ENCODE measurements at places on chromosomes 16 and 17. TPM values are rescaled to one million over a fixed set of nuclear protein-coding genes. Genes with fewer than 3 reads are reported as not detected.

Gene CD300E
- total RNA-seq, result 0.75 TPM

- no peak for DNase-seq
Measured at GRCh38 chr16:7550096-7550495, 217.5 kb downstream of the RBFOX1 start.

Gene SCNN1B
- total RNA-seq, result not detected

Gene ITGAL
- 9.4 TPM for total RNA-seq

DNA sequence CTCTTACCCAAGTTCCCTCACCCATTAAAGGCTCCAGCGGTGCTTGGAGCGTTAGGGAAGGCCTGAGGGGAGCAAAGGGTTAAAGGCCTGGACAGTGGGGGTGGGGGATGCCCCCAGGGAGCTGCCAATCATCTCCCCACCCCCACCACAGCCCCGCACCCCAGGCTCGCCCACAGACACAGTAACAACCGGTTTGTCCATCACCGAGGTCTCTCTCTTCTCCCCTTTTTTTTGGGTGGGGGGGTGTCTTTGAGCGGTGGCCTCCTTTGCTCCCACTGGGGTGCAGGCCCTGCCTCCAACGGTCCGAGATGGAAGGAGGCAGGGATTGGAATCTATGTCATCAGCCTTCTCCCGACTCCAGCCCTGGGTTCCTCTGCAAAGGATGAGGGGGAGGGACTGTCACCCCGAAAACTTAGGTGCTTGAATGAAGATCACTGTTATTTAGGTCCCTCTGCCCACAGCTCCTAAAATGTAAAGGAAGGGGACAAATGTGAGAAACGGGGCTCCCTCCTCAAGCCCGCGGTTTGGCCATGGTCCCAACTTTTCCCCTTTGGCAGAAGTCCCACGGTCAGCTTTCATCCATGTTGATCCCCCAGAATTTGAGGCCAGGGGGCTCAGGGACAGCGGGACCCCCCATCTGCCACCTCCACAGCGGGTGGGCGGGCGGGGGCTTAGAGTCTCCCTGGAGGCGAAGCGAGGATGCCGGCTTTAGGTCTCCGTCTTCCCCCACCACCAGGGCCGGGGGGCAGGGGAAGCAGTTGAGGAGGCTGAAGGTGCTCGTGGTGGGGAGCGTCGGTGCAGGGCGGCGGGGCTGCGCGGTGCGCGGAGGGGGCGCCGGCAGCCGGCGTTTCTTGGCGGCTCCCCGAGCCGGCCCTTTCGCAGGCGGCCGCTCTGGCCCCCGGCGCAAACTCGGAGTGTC lies 1.7 kb downstream of the EPOP start:
- no peak for DNase-seq

Gene ABCC11
- total RNA-seq, result 22.3 TPM

DNA sequence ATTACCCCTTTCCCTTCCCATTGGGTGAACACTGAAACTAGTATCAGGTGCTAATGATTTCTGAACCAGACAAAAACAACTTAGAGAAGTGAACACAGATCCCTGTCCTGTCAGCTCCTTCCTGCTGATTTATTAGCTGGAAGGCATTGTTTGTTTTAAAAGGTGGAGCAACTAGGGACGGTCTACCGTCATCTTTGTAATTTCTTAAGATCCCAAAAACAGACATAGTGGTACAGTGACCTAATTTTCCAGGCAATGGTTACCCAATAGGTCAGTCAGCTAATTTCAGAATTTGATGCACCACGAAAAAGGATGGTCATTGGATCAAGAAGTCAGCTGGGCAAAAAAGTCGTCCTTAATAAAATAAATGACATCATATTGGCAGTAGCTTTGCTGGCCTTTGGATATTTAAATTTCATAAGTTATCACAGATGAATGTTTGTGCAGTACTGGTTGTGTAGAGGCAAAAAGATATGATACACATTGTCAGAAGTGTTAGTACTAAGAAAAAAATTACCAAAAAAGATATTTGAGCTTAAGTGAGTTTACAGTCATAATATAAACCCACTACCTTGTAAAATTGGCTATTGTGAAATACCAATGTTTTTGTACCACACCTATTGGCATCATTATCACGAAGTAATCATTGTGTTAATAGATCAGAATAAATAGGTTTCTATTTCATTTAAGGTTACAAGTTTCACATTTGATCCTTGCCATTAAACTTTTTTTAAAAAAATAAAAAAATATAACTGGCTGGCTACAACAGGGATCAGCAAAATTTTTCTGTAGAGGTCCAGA lies 27.2 kb upstream of the KCNJ16 start:
- DNase-seq, result no peak

Gene NAA38
- 24.3 TPM for total RNA-seq

GRCh38 chr16:9869776-9870175 lies 312.5 kb downstream of the GRIN2A start:
- no peak for DNase-seq

Gene JUP
- 56.0 TPM for total RNA-seq

GRCh38 chr17:40915721-40916256 lies 21.7 kb downstream of the KRT23 start:
- DNase-seq, result no peak

DNA sequence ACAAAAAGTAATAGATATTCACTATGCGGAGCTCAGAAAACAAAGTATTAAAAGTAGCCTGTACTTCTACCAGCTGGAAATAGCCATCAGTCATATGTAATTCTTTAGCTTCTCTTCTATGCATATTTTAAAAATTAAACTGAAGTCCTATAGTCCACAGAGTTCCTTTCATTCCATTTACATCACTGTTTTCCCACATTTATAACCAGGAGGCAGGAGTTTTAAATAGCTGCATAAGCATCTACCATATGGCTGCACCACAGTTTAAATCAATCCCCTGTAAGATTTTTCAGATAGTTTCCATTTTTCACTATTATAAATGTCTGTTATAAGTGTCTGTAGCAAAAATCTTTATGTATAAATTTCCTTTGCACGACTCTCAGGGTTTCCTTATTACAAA lies 45.1 kb downstream of the ZFHX3 start:
- no peak for DNase-seq

DNA sequence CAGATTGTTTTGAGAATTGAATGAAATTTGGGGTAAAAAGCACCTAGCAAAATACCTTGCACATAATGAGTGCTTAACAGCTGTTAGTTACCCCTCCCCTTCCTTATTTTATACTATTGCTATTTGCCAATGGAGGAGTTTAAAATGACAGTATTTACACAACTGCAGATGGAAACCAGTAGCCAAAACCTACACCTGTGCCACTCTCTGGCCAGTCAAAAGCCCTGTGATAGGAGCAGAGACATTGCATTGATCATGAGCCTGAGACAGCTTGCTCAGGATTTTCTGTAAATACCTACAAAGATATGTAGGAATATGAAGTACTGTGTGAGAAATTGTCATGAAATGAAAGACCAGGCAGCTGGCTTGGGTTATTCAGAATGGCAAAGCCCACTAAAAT lies 115.3 kb upstream of the HLF start:
- DNase-seq, result no peak

Gene SSTR5
- total RNA-seq, result not detected

Gene NPIPA2
- 0.23 TPM for total RNA-seq

DNA sequence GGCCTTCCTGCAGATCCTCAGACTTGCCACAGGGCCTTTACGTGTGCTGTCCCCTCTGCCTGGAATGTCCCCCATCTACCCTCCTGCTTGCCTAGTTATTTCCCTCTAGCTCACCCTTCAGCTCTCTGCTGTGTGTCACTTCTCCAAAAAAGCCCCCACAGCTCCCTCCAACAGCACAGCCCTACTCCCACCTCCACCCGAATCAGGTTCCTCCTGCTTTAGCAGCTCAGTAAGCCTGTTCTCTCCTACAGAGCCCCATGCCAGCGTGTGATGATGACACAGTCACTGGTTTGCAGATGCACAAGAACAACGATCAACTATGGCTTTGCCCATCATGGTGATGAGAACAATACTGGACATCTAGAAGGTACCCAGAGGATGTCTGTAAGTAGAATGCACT lies 7.1 kb upstream of the SAMD14 start:
- no peak for DNase-seq

Gene SLC16A11
- 3.3 TPM for total RNA-seq

Gene EPOP
- total RNA-seq, result 0.37 TPM

Gene KRTAP4-6
- not detected for total RNA-seq

Gene CDK5R1
- total RNA-seq, result 0.84 TPM

Gene ZNF200
- total RNA-seq, result 4.5 TPM

GRCh38 chr17:68182940-68183551 lies 64.8 kb upstream of the AMZ2 start:
- DNase-seq, result no peak

GRCh38 chr17:633641-634101 lies 81.0 kb downstream of the VPS53 start:
- no peak for DNase-seq

- no peak for DNase-seq
Measured at GRCh38 chr16:50253514-50253910, 12.8 kb upstream of the ADCY7 start.

Gene ARHGAP23
- 6.4 TPM for total RNA-seq

Gene KRTAP1-4
- total RNA-seq, result not detected

- DNase-seq, result peak; percentile 49
Measured at GRCh38 chr17:18356624-18357023, 6.7 kb downstream of the SHMT1 start.

DNA sequence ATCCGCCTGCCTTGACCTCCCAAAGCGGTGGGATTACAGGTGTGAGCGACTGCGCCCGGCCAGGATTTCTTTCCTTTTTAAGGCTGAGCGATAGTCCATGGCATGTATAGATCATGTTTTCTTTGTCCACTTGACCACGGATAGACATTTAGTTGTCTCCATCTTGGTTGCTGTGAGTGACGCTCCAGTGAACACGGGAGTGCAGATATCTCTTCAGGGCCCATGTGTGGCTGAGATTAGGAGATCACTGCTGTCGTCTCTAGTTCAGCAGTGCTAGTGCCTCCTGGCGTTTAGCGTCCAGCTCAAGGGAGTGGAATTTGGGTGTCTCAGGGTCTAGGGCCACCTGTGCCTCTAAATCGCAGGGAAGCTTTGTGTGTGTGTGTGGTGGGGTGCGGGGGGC lies 41.5 kb downstream of the ABCC1 start:
- DNase-seq, result no peak

Gene CCDC200
- not detected for total RNA-seq

- no peak for DNase-seq
Measured at GRCh38 chr16:88967830-88968588, 9.0 kb downstream of the CBFA2T3 start.

DNA sequence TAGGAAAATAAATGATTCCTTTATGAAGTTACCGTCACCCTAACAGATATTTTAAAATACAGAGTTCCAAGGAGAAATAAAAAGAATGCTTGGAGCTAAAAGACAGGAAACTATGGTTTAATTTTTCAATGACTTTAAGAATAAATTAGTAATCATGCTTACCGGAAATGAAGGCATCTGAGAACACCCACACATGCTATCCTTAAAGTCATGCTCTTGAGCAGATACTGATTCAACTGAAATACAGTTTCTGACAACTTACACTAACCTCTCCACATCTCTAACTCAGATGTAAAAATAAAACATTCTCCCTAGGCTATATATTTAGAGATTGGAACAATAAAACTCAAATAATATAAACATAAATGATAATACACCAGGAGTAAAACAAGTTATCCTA lies 7.8 kb downstream of the PSMD12 start:
- DNase-seq, result no peak

GRCh38 chr17:19248151-19248927 lies 11.2 kb downstream of the EPN2 start:
- no peak for DNase-seq

DNA sequence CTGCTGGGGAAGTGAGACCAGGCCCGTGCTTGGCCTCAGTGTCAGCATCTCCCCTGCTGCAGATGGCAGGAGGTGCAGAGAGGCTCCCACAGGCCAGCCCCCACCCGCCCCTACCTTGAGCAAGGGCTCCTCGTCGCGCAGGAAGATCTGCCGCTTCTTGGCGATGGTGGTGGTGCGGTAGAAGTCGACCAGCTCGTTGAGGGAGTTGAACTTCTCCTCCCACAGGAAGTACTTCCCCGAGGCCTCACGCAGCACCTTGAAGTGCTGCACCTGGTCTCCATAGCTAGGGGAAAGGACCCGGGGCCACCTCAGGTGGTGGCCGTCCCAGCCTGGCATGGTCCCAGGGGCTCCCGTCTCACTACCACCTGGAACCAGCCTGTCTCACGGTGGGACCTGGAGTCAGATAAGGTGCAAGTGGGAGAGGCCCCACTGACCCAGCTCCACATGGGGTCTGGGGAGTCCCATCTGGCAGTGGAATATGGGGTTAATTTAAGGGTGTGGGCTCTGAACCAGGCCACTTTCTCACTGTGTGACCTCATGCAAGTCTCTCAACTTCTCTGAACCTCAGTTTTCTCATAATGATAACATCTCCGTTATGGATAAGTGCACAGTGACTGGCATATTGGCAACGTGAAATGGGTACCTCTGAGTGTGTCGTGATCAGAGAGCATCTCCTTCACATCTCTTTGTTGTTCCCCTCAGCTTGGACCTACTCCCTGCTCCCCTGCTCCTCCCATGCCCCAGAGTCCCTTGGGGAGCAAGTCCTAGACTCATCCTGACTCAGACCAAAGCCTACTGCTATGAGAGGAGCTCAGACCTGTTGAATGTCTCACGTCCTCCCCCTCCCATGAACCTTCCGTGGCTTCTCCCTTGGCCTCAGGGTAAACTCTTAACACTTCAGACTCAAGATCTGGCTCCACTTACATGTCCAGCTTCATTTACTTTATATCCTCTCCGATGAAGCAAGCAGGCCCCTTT lies 19.8 kb upstream of the FAM83G start:
- DNase-seq, result no peak

Measured in liver (tissue), 10 donors.